CD4-positive, CD25-positive, alpha-beta regulatory T cell (primary cell): ENCODE measurements at places on chromosomes 2 and 18. TPM values are rescaled to one million over a fixed set of nuclear protein-coding genes. Genes with fewer than 3 reads are reported as not detected.

TMEM247 gene
- total RNA-seq = not detected

SERPINB2 gene
- not detected for total RNA-seq

UGT1A10 gene
- not detected for total RNA-seq

CNNM4 gene
- total RNA-seq = 11.2 TPM

LYPD6 gene
- not detected for total RNA-seq

TCF23 gene
- total RNA-seq = not detected

STON1 gene
- 3.4 TPM for total RNA-seq

STPG4 gene
- 0.32 TPM for total RNA-seq

SMAD2 gene
- total RNA-seq = 115 TPM

RBFA gene
- 13.6 TPM for total RNA-seq

MYCN gene
- 2.2 TPM for total RNA-seq

LINC00305 gene
- not detected for total RNA-seq

VAMP8 gene
- 105 TPM for total RNA-seq

CFAP65 gene
- not detected for total RNA-seq

CNRIP1 gene
- total RNA-seq = not detected

SULT1C3 gene
- total RNA-seq = not detected

NEU2 gene
- not detected for total RNA-seq

LIMS1 gene
- 109 TPM for total RNA-seq

NR4A2 gene
- 398 TPM for total RNA-seq

MTCL1 gene
- total RNA-seq = 0.20 TPM

CRYGC gene
- not detected for total RNA-seq

PXDN gene
- 0.79 TPM for total RNA-seq

HOXD12 gene
- not detected for total RNA-seq

CD8B2 gene
- total RNA-seq = not detected

AKAIN1 gene
- not detected for total RNA-seq

LAMA1 gene
- not detected for total RNA-seq

SPRED2 gene
- 6.3 TPM for total RNA-seq

GLS gene
- total RNA-seq = 301 TPM

SMYD5 gene
- 30.3 TPM for total RNA-seq

DSG2 gene
- total RNA-seq = 0.10 TPM

SCYGR4 gene
- total RNA-seq = not detected

PTPRN gene
- total RNA-seq = not detected

CCDC74B gene
- not detected for total RNA-seq

BCL2 gene
- total RNA-seq = 125 TPM

CCDC102B gene
- 1.8 TPM for total RNA-seq
